AML-193 (cell line): ENCODE measurements at places on chromosomes 3 and 15.

- DNase-seq, result no peak
Observed at GRCh38 chr3:126986001-126986400, 3.1 kb downstream of the PLXNA1 start.

GRCh38 chr15:67832897-67833709 lies 6.7 kb downstream of the RNU6-1 start:
- DNase-seq, result no peak

- no peak for DNase-seq
Observed at GRCh38 chr15:91855684-91856489, 2.4 kb downstream of the SLCO3A1 start.

- no peak for DNase-seq
Observed at GRCh38 chr15:69700380-69700779, 247.8 kb downstream of the RPLP1 start.

DNA sequence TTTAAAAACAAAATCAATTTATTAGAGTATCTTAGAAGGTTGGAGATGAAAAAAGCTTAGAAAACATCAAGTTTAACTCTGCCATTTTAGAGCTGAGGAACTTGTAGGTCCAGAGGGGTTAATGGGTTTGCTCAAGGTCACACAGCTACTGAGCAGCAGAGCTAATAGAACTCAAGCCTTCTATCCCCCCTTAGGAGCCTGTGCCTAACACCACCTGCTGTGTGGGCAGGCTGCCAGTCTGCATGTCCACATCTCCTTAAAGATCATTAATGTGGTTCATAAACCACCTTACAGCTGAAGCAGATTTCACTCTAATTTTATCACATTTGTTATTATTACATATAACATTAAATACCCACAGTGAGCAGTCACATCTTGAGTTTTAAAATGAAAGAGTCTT lies 14.1 kb upstream of the SLC35G2 start:
- DNase-seq, result no peak

DNA sequence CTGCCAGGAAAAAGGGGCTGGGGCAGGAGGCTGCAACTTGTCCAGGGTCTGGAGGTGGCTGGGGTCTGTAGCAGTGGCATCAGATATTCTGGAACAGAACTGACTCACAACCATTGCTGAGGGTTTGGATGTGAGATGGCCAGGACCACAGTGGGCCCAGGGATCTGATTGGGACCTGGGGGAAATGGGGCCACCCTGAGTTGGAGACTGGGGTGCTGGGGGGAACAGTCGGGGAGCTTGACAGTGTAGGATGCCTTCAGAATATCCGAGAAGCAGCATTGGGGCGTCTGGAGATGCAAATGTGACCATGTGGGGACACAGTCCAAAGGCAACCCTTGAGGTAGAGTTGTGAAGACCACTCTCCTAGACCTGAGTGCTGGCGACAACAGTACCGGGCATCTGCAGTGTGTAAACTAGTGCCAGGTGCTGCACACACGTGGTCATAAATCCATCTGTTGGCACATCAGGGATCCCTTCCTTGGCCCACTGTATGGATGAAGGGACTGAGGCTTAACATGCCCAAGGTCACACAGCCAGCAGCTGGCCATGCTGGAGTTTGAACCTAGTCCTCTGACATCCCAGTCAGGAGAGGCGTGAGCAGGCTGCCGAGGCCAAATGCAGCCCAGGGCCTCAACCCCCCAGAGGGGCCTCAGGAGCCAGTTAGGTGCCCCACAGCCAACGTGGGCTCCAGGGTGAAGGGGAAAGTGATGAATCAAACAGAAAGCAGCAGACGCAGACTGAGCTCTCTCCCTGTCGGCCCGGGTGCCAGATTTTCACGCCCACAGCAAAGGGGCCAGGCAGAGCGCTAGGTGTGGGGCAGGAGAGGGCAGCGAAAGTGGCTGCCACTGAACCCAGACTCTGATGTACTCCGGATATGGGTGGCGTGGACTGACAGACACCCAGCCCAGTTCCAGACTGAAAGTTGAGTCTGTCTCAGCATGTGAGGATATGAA lies 18.8 kb downstream of the HEMK1 start:
- no peak for DNase-seq
